Cardiac septum (tissue), 1 donor: ENCODE measurements at places on chromosomes 3 and 15. TPM values are rescaled to one million over a fixed set of nuclear protein-coding genes. Genes with fewer than 3 reads are reported as not detected.

- DNase-seq: no peak
Observed at GRCh38 chr3:38497031-38497430, 891 bp downstream of the EXOG start.

DNA sequence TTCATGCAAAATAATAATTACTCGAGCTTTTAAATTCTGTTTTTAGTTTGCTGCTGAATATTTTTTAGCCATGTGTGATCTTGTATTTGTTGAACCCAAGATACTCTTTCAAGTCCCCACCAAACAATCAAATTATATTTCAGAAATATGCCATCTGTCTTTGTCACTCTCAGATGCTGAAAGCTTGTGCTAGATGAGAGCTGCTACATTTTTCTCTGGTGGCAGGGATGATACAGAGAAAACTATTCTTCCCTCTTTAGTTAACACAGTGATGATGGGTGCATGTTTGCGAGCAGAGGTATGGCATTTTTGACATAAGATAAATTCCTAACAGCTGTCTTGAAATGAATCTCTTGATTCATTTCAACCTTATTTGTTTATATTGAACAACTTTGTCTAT, 100.6 kb upstream of the NPHP3 start:
- DNase-seq: no peak

- DNase-seq: no peak
Observed at GRCh38 chr15:55277116-55277564, 12.5 kb downstream of the RAB27A start.

DNA sequence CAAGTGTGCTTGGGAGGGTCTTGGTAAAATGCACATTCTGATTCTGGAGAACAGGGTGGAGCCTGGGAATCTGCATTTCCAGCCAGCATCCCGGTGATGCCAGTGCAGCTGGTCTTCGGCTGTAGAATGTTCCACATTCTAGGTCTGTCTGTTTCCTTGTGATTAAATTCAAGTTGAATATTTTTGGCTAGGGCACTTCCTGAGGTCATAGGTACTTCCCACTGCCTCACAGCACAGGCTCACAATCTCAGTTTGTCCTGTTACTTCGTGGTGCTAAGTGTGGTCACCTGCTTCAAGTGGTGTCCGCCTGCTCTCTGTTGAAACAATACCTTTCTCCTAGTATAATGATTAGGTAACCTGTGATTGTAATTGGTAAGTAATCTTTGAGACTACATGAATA, 40.1 kb downstream of the FLNB start:
- DNase-seq: no peak

Gene SPATA12
- total RNA-seq: not detected
